Cardiac muscle cell (in vitro differentiated cells and primary cell): ENCODE measurements at places on chromosomes 5 and 9. TPM values are rescaled to one million over a fixed set of nuclear protein-coding genes. Genes with fewer than 3 reads are reported as not detected.
A peak's percentile ranks its signal among the peaks of the same experiment; 100 is the strongest.

GRCh38 chr5:150609843-150610584 is 30.4 kb upstream of the SYNPO start:
- peak; percentile 64 for DNase-seq

DNA sequence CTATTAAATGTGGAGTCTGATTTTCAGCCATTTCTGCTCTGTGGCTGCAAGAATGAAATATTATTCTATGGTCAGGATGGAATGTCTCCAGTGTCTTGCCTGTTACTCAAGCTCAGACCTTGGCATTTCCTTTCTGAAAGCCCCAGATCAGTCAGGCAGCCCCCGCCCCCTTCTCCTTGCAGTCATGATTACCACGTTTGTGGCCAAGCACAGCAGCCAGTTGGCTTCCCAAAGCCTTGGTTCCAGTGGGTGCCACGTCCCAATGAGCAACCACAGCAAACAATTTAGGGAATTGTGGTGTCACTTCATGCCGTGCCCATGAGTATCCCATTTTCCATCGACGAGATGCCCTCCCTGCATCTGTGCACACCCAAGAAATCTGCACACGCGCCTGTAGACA is 9.7 kb upstream of the OBP2A start:
- DNase-seq = peak; percentile 85

DNA sequence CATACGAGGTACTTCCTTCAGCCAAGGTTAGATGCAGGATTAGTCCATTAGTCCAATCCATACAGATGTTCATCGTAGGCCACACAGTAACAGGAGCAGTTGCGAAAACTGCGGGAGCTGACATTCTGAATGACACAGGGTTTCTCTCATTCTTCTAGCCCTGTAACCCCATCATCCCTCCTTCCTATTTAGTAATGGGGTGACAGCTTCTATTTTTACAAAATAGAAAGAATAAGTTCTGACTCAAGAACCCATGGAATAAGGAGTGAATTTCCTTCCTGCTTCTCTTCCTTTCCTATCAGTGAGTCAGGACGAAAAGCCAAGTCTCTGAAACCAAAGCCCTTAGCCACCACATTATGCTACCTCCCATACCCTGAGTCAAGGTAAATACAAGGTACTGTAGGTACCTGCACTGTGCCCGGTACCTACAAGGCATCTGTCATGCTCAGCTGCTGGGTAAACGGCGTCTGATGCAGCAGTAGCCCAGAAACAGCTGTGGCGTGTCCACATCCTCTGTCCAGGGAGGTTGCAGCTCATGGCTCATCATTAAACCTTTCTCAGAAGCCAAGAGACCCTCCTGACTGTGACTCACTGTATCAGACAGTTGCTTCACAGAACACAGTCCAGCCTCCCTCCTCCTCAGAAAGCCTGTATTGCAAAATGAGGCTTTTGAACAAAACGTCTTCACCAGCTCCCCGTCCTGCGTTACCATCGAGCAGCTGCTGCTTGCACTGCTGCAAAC is 84.2 kb downstream of the ESM1 start:
- DNase-seq = no peak

The CCDC183 gene
- 40.1 and 43.1 TPM in 2 replicates for polyA plus RNA-seq

GRCh38 chr5:73469878-73470277 is 21.3 kb upstream of the FOXD1 start:
- DNase-seq = no peak
